ENCODE measurements at places on chromosomes 7 and 10.

DNA sequence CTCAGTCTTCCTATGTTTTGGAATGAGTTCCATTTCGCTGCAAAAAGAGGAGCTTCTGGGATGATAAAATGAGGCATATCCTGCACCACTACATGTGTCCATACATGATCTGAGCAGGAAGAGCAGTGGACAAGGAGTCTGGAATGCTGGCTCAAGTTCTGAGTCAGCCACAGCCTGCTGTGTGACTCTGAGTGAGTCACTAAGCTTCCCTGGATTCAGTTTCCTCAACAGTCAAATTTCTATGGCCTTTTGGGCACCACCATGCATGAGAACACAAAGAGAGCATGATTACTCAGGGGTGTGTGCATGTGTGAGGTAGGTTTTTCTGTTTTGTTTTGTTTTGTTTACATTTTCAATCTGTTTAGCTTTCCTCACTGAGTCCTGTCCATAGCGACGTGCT lies 254.6 kb downstream of the ANKRD30A start:
- no peak for DNase-seq
- H3K4me3 ChIP-seq, result no peak overlapping the region
- no peaks in the 10 kb centered on the region for H3K4me1 ChIP-seq
- no peaks in the 10 kb centered on the region for H3K27me3 ChIP-seq
- no peaks in the 10 kb centered on the region for H3K36me3 ChIP-seq

- no peak overlapping the region for H3K27ac ChIP-seq
- no peaks in the 10 kb centered on the region for H3K27me3 ChIP-seq
- no peak for DNase-seq
- H3K4me3 ChIP-seq, result no peak overlapping the region
- no peaks in the 10 kb centered on the region for H3K4me1 ChIP-seq
- H3K36me3 ChIP-seq, result no peaks in the 10 kb centered on the region
Observed at GRCh38 chr7:22154143-22154529, 202.8 kb downstream of the RAPGEF5 start.

GRCh38 chr7:29463504-29464158 lies 100.0 kb upstream of the PRR15 start:
- no peak overlapping the region for H3K4me3 ChIP-seq
- H3K4me1 ChIP-seq, result no peaks in the 10 kb centered on the region
- DNase-seq, result no peak
- no peaks in the 10 kb centered on the region for H3K27me3 ChIP-seq

DNA sequence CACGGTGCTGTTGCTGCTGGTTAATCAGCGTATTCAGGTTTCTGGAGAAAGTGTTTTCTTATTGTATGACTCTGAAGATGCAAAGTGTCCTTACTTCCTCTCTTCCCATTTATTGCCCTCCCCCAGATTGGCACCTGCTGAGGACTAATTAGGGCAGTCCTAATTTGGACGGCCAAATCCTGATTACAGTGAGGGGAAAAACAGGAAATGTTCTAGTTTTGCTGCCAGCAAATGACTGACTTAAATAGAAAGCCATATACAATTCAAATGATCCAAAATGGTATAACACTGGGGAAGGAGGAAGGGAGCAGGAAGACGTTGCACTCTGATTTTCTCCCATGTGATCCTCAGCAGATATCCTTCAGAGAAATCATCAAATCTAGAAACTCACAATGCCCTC lies 222.4 kb upstream of the LRGUK start:
- no peaks in the 10 kb centered on the region for H3K4me1 ChIP-seq
- H3K36me3 ChIP-seq, result no peaks in the 10 kb centered on the region
- no peak for DNase-seq
- no peak overlapping the region for H3K4me3 ChIP-seq

DNA sequence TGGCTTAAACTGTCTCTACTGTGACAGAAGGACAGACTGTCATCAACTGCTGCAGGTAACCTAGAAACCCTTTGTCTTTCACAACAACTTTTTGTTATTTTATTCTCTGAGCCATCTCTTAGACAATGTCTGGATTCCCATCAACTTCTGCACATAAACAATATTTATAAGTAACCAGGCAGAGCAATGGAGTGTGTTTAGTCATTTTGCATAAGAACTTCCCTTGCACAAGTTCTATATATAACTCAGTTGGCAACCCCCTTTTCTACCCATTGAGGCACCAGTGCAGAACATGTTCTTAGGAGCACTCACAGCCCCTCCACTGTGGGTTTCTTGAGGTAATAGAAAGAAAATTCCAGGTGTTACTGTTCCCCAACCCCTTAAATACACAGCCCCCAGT lies 65.0 kb upstream of the IL6 start:
- H3K27me3 ChIP-seq, result no peaks in the 10 kb centered on the region
- H3K4me1 ChIP-seq, result no peaks in the 10 kb centered on the region
- no peak overlapping the region for H3K4me3 ChIP-seq
- no peak overlapping the region for H3K27ac ChIP-seq

GRCh38 chr7:88206254-88206653 lies 13.6 kb downstream of the SRI start:
- no peak overlapping the region for H3K4me3 ChIP-seq
- peaks cover 75% of the 10 kb centered on the region for H3K36me3 ChIP-seq
- H3K27ac ChIP-seq, result no peak overlapping the region
- H3K27me3 ChIP-seq, result no peaks in the 10 kb centered on the region
- no peak for DNase-seq
- H3K4me1 ChIP-seq, result no peaks in the 10 kb centered on the region

- H3K36me3 ChIP-seq, result peaks cover 4% of the 10 kb centered on the region
- H3K4me1 ChIP-seq, result no peaks in the 10 kb centered on the region
- no peak overlapping the region for H3K4me3 ChIP-seq
Observed at GRCh38 chr7:36904101-36904500, 179.8 kb upstream of the AOAH start.

GRCh38 chr10:103543617-103544525 lies 50.4 kb downstream of the NEURL1 start:
- H3K27ac ChIP-seq, result no peak overlapping the region
- H3K4me1 ChIP-seq, result peaks cover 11% of the 10 kb centered on the region
- DNase-seq, result no peak
- no peak overlapping the region for H3K4me3 ChIP-seq

DNA sequence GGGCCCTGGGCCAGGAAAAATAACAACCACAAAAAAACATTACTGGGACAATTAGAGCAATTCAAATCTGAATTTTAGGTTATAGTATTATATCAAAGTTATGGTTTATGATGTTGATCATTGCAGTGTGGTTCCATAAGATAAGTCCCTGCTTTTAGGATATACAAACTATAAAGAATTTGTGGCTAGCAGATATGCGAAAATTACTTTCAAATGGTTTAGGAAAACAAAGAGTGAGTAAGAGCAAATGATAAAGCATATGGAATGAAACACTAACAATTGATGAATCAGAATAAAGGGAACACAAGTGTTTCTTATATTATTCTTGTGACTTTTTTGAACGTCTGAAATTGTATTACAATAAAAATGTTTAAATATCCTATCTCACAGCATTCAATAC lies 64.4 kb upstream of the HECTD2 start:
- no peak overlapping the region for H3K27ac ChIP-seq
- H3K4me1 ChIP-seq, result no peaks in the 10 kb centered on the region
- H3K4me3 ChIP-seq, result no peak overlapping the region
- no peaks in the 10 kb centered on the region for H3K36me3 ChIP-seq

- H3K4me3 ChIP-seq, result no peak overlapping the region
- H3K4me1 ChIP-seq, result no peaks in the 10 kb centered on the region
- no peaks in the 10 kb centered on the region for H3K36me3 ChIP-seq
- H3K27me3 ChIP-seq, result peaks cover 2% of the 10 kb centered on the region
Observed at GRCh38 chr7:158112571-158113320, 474.9 kb downstream of the PTPRN2 start.

- DNase-seq, result no peak
- H3K36me3 ChIP-seq, result peaks cover 75% of the 10 kb centered on the region
- no peaks in the 10 kb centered on the region for H3K27me3 ChIP-seq
- H3K4me3 ChIP-seq, result no peak overlapping the region
- no peaks in the 10 kb centered on the region for H3K4me1 ChIP-seq
- H3K27ac ChIP-seq, result no peak overlapping the region
Observed at GRCh38 chr10:104002911-104003310, 36.0 kb downstream of the SLK start.

DNA sequence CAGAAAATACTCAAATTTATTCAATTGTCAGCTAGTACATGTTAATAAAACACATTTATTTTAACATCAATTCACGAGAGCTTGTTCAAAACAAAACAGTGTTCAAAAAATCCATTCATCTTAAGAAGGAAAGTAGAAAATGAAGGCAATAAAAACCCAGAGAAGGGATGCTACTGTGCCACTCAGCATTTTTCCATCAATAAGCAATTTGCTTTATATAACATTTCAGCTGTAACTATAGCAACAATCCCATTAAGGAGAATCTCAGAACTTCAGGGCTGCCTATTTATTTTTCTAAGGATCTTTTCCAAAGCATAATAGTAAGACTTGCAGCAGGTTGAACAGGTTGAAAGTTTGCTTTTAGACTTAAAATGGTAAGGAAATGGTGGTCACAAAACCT lies 190.5 kb downstream of the PCLO start:
- no peak for DNase-seq
- no peaks in the 10 kb centered on the region for H3K4me1 ChIP-seq
- H3K36me3 ChIP-seq, result no peaks in the 10 kb centered on the region
- no peak overlapping the region for H3K4me3 ChIP-seq
- H3K27me3 ChIP-seq, result no peaks in the 10 kb centered on the region

DNA sequence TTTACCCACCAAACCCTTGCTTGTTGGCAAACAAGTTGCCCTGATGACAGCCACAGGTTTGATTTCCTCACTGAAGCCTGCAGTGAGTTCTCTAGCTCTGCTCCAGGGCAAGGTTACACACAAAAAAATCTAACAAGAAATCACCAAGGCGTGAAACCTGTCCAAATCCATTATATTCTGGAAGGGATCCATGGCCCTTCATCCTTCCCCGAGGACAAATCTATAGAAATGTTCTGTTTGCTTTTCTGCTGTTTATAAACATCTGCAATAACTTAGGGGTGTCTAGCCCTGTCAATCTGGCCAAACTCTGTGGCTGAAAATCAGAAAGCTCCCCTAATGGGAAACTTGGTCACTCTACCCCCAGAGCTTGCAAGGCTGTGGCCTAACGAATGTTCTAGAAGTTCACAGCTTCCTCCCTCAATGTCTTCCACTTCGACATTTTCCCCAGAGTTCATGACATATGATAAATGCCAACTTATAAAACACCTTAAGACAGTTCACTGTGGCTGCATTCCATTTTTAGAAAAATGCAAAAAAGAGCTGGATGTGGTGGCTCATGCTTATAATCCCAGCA lies 164.5 kb downstream of the PRPF18 start:
- H3K36me3 ChIP-seq, result no peaks in the 10 kb centered on the region
- no peak overlapping the region for H3K4me3 ChIP-seq
- H3K27me3 ChIP-seq, result peaks cover 2% of the 10 kb centered on the region
- H3K4me1 ChIP-seq, result no peaks in the 10 kb centered on the region
- H3K27ac ChIP-seq, result no peak overlapping the region
- no peak for DNase-seq

- H3K36me3 ChIP-seq, result no peaks in the 10 kb centered on the region
- no peak overlapping the region for H3K4me3 ChIP-seq
- no peaks in the 10 kb centered on the region for H3K27me3 ChIP-seq
Observed at GRCh38 chr7:50262916-50263690, 41.4 kb upstream of the IKZF1 start.

DNA sequence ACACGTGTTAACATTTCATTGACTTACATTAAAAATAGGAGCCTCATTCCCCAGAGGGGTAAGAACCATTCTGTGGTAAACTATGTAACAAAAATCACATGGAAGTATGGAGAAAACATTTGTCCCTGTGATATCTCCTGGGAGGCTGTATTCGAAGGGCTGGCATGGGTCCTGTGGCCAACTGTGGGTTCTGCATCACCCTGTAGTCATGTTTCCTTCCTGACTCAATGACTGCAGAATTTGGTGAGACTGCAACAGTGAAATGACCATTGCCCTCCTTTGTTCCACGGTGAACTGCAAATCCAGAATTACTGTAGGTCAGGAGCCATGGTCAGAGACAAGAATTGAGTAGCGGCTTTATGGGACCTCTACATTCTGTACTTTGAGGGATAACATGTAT lies 3.6 kb upstream of the ZEB1 start:
- no peak overlapping the region for H3K4me3 ChIP-seq
- no peaks in the 10 kb centered on the region for H3K27me3 ChIP-seq
- DNase-seq, result no peak
- H3K4me1 ChIP-seq, result peaks cover 6% of the 10 kb centered on the region
- H3K36me3 ChIP-seq, result no peaks in the 10 kb centered on the region

DNA sequence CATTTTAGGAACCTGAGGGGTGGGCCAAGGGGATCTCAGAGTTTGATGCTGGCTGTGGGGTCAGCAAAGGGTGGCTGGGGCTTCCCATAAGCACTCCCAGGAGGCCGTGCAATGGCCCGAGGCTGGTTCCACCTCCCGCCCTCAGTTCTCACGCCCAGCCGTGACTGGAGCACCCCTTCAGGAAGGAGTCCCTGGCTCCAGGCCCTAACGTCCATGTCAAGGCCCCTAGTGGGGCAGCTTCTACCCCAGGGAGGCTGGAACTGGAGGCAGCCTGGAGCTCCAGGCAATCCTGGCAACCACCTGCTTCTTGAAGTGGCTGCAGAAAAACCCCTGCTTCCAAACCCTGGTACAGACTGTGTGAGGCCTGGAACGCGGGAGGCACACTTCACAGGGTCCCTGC lies 165.5 kb downstream of the DIP2C start:
- H3K4me3 ChIP-seq, result no peak overlapping the region
- no peak overlapping the region for H3K27ac ChIP-seq
- no peaks in the 10 kb centered on the region for H3K36me3 ChIP-seq
- H3K27me3 ChIP-seq, result no peaks in the 10 kb centered on the region

GRCh38 chr10:126905776-126906703 lies 812 bp downstream of the DOCK1 start:
- no peak overlapping the region for H3K4me3 ChIP-seq
- H3K27me3 ChIP-seq, result peaks cover 16% of the 10 kb centered on the region
- no peak overlapping the region for H3K27ac ChIP-seq
- no peak for DNase-seq
- no peaks in the 10 kb centered on the region for H3K36me3 ChIP-seq
- H3K4me1 ChIP-seq, result peaks cover 2% of the 10 kb centered on the region

GRCh38 chr7:47887016-47887640 lies 61.1 kb downstream of the PKD1L1 start:
- H3K36me3 ChIP-seq, result no peaks in the 10 kb centered on the region
- H3K27ac ChIP-seq, result no peak overlapping the region
- no peaks in the 10 kb centered on the region for H3K27me3 ChIP-seq
- H3K4me1 ChIP-seq, result no peaks in the 10 kb centered on the region

GRCh38 chr7:158944195-158944594 lies 87.8 kb downstream of the DYNC2I1 start:
- no peak for DNase-seq
- H3K27ac ChIP-seq, result no peak overlapping the region
- no peaks in the 10 kb centered on the region for H3K4me1 ChIP-seq
- H3K36me3 ChIP-seq, result peaks cover 28% of the 10 kb centered on the region
- H3K27me3 ChIP-seq, result no peaks in the 10 kb centered on the region

DNA sequence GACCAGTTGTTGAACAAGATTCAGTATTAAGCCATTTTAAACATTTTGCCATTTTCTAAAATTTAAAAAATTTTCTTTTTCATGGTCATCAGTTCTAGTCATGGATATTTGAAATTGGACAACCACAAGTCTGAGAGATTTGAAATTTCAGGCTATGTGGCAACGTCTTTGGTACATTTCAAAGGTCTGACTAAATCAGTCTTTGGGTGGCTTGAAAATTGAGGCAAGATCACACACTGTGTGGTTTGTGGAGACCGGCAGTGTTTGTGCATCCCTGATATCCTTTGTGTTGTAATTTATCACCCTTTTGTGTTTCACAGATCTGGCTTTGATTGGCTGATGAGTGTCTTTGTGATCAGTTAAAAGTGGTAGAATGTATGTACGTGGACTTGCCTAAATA lies 35.7 kb downstream of the CCAR1 start:
- H3K4me1 ChIP-seq, result no peaks in the 10 kb centered on the region
- H3K4me3 ChIP-seq, result no peak overlapping the region
- H3K27ac ChIP-seq, result no peak overlapping the region
- H3K27me3 ChIP-seq, result no peaks in the 10 kb centered on the region
- H3K36me3 ChIP-seq, result peaks cover 93% of the 10 kb centered on the region
